Activated CD4-positive, alpha-beta memory T cell treated with anti-CD3 and anti-CD28 coated beads, Interleukin-2, amount 10 ng/mL, durations not matched to agents 7 days and 5 days (primary cell): ENCODE measurements at places on chromosomes 6 and 20. TPM values are rescaled to one million over a fixed set of nuclear protein-coding genes. Genes with fewer than 3 reads are reported as not detected.

GRCh38 chr6:112235956-112236355 lies 18.4 kb downstream of the LAMA4 start:
- H3K27ac ChIP-seq: no peak overlapping the region
- peaks cover 24% of the 10 kb centered on the region for H3K4me1 ChIP-seq
- DNase-seq: peak; percentile 75
- H3K27me3 ChIP-seq: peaks cover 63% of the 10 kb centered on the region
- H3K36me3 ChIP-seq: peaks cover 2% of the 10 kb centered on the region
- H3K4me3 ChIP-seq: no peak overlapping the region

- no peaks in the 10 kb centered on the region for H3K36me3 ChIP-seq
- no peak overlapping the region for H3K4me3 ChIP-seq
- H3K27me3 ChIP-seq: peaks cover 21% of the 10 kb centered on the region
These were observed 126.5 kb upstream of the FOXO3 start for GRCh38 chr6:108434222-108434621.

DNA sequence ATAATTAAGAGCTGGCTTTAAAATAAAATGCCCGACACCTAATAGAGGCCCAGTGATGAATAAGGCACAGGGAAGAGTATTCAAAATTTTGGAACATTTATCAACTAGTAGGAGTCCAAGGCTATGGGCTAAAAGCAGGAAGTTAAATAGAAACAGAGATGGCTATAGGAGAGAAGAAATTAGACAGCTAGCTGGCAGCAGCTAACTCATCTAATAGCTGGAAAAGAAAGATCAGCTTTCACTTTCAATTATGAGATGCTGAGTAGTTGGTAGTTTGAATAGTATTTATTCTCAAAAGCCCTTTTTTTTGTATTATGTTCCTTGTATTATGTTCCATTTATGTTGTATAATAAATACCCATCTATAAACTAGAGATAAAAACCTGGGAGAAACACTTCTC lies 215.7 kb downstream of the SLC35F1 start:
- H3K27me3 ChIP-seq: no peaks in the 10 kb centered on the region
- H3K27ac ChIP-seq: no peak overlapping the region
- H3K4me1 ChIP-seq: no peaks in the 10 kb centered on the region
- DNase-seq: no peak
- H3K36me3 ChIP-seq: no peaks in the 10 kb centered on the region
- H3K4me3 ChIP-seq: no peak overlapping the region

GRCh38 chr6:83273596-83273995 lies 80.4 kb downstream of the RWDD2A start:
- H3K4me3 ChIP-seq: no peak overlapping the region
- DNase-seq: no peak
- no peak overlapping the region for H3K27ac ChIP-seq
- no peaks in the 10 kb centered on the region for H3K4me1 ChIP-seq
- H3K27me3 ChIP-seq: peaks cover 5% of the 10 kb centered on the region
- no peaks in the 10 kb centered on the region for H3K36me3 ChIP-seq

- H3K4me1 ChIP-seq: no peaks in the 10 kb centered on the region
- no peak overlapping the region for H3K4me3 ChIP-seq
These were observed 38.5 kb upstream of the OGFRL1 start for GRCh38 chr6:71250099-71250602.

DNA sequence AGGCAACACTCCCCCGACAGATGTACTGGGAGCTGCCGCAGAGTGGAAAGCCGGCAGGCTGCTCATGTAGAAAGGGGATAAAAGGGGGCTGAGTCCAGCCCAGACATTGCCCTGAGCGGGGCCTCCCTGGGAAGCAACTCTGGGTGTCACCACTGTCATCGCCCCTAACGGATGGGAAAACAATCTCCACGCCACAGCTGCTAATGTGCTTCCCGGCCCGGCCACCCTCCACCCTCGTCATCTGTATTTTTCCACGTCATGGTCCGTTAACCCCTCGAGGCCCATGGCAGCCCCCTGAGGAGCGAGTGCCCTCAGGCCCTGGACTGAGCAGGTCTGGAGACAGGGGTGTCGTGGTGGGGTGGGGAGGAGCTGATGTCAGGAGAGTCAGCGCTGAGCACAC lies 227.4 kb downstream of the DLL1 start:
- no peak overlapping the region for H3K27ac ChIP-seq
- DNase-seq: no peak
- H3K4me1 ChIP-seq: no peaks in the 10 kb centered on the region
- no peaks in the 10 kb centered on the region for H3K36me3 ChIP-seq

- no peak overlapping the region for H3K27ac ChIP-seq
- DNase-seq: no peak
- H3K4me3 ChIP-seq: no peak overlapping the region
- no peaks in the 10 kb centered on the region for H3K4me1 ChIP-seq
- no peaks in the 10 kb centered on the region for H3K27me3 ChIP-seq
These were observed 76.2 kb downstream of the TSHZ2 start for GRCh38 chr20:53048387-53048786.

DNA sequence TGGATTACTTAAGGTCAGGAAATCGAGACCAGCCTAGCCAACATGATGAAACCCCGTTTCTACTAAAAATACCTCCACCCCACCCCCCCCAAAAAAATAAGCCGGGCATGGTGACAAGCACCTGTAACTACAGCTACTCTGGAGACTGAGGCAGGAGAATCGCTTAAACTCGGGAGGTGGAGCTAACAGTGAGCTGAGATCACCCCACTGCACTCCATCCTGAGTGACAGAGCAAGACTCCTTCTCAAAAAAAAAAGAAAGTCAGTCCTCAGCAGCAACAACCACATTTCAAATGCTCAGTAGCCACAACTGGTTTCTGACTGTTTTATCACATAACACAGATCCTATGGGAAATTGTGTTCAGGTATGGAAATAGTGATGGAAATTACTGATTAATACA lies 135.3 kb downstream of the HFE start:
- peaks cover 7% of the 10 kb centered on the region for H3K36me3 ChIP-seq
- no peak overlapping the region for H3K27ac ChIP-seq
- no peak for DNase-seq
- H3K4me3 ChIP-seq: no peak overlapping the region
- H3K4me1 ChIP-seq: peaks cover 32% of the 10 kb centered on the region
- no peaks in the 10 kb centered on the region for H3K27me3 ChIP-seq

GRCh38 chr6:83365931-83366330 lies 64.9 kb downstream of the ME1 start:
- no peak overlapping the region for H3K27ac ChIP-seq
- H3K4me1 ChIP-seq: no peaks in the 10 kb centered on the region

DNA sequence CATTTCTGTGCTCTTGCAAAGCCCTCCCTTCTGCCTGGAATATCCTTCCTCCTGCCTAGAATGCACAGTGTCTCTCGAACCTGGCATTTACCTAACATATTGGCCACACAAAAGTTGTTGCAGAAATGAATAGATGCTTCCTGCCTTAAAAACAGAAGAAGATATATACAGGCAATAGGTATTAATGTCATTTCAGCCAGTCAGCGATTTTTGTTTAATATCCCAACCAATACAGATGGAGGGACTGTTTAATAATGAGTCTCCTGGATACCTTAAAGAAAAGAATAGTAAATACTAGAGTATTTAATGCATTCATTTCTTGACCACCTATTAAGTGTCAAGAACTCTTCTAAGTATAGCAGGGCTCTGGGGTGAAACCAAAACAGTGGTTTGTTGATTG lies 70.3 kb downstream of the MBOAT1 start:
- peaks cover 50% of the 10 kb centered on the region for H3K36me3 ChIP-seq
- no peak for DNase-seq
- H3K4me1 ChIP-seq: no peaks in the 10 kb centered on the region
- no peak overlapping the region for H3K27ac ChIP-seq
- H3K4me3 ChIP-seq: no peak overlapping the region

- H3K4me3 ChIP-seq: no peak overlapping the region
- no peaks in the 10 kb centered on the region for H3K4me1 ChIP-seq
- peaks cover 18% of the 10 kb centered on the region for H3K27me3 ChIP-seq
These were observed 158.7 kb upstream of the PDE10A start for GRCh38 chr6:165821754-165822153.

The TFEB gene
- total RNA-seq: 15.0 TPM

The PRDM13 gene
- not detected for total RNA-seq

The DNMT3B gene
- 2.2 TPM for total RNA-seq

The GPRC6A gene
- total RNA-seq: not detected

The PLCB4 gene
- not detected for total RNA-seq

The GABRR1 gene
- not detected for total RNA-seq

The GSTA3 gene
- total RNA-seq: not detected
